SK-N-SH treated with all-trans-retinoic acid at 6 μM for 48 hours (cell line): ENCODE measurements at places on chromosomes 3 and 15.
A peak's percentile ranks its signal among the peaks of the same experiment; 100 is the strongest.

GRCh38 chr15:44726568-44727484 is 9.5 kb upstream of the TRIM69 start:
- ATAC-seq: peak; percentile 67

DNA sequence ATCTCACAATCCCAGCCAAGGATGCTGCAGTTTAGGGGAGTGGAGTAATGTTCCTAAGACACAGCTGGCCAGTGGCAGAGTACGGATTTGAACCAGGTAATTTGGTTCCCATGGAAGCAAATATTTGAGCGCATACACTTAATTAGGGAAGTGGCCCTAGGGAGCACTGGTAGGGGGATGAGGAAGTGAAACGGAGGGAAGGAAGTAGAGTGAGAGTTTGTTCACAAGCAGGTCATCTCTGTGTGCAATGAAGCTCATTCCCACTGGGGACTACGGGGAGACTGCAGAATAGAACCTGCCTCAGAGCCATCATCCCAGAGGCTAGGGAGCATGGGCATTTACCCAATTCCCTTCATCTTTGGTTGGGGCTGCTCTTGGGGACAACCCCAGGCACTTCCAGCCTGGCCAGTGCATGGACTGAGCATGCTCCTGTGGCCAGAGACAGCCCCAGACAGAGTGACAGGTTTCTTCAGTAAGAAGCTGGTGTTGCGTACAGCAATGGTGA is 317.2 kb upstream of the PROK2 start:
- ATAC-seq: no peak

- no peak for ATAC-seq
Measured at GRCh38 chr3:148360051-148360450, 337.7 kb upstream of the AGTR1 start.

- no peak for ATAC-seq
Measured at GRCh38 chr3:192726385-192726784, 956 bp downstream of the FGF12 start.

DNA sequence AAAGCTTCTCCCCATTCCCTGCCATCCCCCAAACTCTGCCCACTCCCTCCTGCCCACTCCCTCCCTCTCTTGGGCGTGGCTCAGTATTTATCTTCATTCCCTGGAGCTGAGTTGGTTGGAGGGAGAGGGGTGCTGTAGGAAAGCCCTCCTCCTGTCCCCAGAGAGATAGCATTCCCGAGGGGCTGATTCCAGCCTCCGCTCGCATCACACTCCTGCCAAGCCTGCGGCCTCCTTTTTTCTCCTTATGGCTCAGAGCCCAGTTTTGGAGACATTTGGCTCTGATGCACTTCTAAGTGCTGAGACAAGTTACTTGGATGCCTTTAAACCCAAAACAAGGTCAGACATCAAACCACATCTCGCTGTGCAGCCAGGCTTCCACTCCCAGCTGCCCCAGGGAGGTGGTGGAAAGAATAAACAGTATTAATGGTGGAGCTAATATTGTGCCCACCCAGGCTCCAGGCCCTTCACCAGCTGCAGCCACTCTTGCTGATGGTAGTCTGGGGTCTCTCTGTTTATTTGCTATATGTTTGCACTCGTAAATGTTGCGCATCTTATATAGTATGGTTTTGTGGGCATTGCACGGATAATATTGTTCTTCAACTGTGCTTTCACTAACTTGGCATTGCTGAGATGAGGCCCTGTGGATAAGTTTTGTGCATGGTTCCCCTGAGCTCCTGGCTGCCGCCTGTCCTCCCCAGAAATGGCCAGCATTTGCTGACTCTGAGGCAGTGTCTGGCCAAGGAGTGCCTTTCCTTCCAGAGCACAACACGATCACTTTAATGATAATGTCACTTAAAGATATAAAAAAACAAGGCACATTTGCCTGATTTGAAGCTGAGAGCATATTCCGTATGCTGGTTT is 157.2 kb downstream of the LRRC28 start:
- ATAC-seq: peak; percentile 80

GRCh38 chr3:17775073-17775472 is 32.6 kb upstream of the TBC1D5 start:
- no peak for ATAC-seq

DNA sequence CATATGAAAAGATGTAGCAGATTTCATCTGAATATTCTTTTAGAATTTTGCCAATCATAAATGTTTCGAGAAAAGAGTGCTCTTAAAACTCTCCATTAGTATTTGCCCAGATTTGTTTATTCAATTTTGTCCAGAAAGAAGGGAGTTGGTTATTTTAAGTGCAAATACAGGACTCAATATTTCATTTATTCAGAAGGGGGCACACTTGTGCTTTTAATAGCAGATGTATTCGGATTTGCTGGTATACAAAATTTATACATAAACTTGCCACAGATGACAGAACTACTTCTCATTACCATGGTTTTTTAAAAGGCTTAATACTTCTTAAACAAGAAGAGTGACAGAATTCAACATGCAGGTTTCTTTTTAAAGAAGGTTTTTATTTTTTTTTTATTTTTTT is 69.8 kb upstream of the GRM7 start:
- no peak for ATAC-seq

- no peak for ATAC-seq
Measured at GRCh38 chr15:38307251-38307650, 54.6 kb downstream of the SPRED1 start.

DNA sequence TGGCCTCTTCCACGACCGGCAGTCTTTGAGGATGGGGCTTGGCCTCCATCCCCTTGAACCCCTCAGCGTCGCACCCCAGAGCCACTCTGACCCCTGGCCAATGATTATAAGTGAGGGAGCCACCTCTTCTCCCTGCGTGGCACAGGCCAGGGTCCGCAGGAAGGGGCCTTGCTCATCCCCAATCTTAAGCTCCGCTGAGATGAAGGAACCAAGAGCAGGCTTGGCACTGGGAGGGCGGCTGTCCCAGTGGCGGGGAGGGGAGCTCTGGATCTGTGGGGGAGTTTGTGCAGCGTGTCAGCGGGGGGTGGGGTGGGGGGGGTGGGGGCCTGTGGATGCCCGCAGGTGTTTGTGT is 13.8 kb upstream of the ADPGK start:
- ATAC-seq: no peak

DNA sequence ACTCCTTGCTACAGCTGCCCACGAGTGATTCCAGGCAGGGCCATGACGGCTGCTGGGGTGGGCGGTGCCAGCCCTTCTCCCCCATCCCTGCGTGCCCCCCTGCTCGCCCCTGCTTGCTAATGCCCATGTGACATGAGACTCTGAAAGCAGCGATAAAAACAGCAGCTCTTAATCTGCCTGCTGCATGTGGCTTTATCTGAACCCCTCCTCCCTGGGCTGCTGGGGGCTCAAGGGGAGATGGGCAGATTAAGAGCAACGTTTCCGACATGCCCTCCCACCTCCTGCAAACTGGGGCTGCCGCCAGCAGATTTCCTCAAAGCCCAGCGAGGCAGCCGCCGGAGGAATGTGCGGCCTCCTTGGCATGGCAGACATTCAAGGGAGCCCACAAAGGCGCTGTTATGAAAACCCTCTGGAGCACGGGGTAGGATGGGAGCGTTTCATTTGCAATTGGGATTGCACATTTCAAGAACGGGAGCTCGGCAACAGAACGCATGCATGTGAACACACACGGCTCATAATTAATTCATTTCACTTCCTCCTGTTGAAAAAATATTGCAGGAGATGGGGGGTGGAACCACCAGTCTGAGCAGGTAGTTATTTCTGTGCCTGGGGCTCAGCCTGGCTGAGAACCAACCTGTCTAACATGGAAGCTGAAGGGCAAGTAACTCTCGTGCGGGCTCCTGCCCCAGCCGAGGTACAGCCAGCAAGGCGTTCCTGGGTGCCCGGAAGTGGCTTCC is 504.2 kb upstream of the PROK2 start:
- ATAC-seq: peak; percentile 94
